ENCODE measurements at places on chromosomes 13 and 19. TPM values are rescaled to one million over a fixed set of nuclear protein-coding genes. Genes with fewer than 3 reads are reported as not detected.

The CNN1 gene
- 0.26 TPM for total RNA-seq

The CNMD gene
- total RNA-seq, result not detected

The IZUMO4 gene
- total RNA-seq, result 19.7 TPM

DNA sequence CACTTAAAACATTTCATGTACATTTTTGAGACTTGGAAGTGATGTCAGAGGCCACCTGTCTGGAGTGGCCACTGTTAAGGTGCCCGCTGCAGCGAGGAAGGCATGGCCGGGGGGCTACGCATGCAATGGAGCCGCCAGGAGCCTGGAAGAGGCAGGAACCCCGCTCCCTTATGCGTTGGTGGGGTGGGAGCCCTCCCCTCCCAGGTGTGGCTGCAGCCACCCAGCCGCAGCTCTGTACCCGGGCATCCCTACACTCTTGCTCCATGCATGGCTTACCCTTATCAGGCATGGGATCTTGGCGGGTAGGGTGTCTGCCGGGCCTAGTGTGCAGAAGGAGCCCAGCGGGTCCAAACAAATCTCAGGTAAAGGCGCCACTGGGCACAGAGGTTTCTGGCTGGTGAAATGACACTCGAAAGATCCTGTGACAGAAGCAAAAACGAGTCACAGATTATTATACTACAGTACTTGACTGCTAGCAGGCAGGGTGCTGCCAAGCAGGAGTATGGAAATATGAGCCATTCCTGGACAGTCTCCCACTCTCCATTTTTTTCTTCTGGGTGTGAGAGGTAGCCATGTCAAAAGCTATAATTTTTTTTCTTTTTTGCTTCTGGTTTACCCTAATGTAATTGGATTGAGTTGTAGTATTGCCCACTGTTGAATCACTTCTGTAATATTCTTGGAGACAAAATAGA lies 1606.3 kb upstream of the MIR17HG start:
- DNase-seq, result no peak

DNA sequence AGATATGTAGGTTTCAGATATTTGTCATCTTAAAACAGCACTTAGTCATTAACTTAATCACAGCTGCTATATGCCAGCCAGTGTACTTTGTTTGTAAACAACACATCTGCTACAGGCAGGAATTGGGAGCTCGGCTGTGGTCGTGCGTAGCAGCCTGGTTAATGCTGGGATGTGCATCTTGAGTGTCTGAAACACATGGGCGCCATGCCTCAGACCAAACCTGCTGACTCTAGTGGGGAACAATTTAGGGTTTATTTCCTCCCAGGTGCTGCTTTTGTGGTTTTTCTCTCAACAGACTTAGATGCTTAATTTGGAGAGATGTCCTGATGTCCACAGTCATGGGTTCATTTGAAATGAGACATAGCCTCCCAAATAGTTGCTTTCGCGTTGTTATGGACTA lies 238.5 kb upstream of the TMTC4 start:
- DNase-seq, result no peak

DNA sequence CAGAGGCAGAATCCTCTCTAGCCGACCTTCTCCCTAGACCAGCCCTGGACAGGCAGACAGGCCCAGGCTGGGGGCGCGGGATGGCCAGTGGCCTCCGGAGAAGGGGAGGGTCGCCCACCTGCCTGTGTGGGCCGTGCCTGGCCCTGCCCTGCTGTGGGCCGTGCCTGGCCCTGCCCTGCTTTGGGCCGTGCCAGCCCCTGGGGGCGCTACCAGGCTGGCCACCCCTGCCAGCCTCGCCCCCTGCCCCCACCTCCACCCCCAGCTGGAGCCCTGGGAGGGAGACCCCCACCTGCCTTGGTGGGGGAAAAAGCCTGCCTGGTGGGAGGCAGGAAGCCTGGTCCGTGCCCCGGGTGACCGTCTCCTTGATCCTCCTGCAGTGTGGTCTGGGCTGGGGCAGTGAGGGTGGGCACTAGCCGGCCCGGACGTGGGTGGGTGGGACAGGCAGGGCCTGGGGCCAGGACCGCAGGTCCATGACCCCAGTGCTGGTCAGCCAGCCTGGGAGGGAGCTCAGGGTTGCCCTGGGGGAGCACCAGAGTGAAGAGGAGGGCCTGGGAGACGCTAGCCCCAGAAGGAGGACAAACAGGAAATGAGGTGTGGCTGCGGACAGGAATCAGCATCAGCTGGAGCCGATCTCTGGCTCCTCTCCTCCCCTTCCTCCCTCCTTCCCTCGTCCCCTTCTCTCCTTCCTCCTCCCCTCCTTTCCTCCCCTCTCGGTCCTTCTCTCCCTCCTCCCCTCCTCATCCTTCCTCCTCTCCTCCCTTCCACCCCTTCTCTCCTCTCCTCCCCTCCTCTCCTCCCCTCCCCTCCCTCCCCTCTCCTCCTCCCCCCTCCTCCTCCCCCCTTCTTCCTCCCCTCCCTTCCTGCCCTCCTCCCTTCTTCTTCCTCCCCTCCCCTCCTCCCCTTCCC lies 5.1 kb upstream of the MKNK2 start:
- no peak for DNase-seq

GRCh38 chr19:51339313-51339686 lies 2.6 kb downstream of the VSIG10L start:
- DNase-seq, result no peak

DNA sequence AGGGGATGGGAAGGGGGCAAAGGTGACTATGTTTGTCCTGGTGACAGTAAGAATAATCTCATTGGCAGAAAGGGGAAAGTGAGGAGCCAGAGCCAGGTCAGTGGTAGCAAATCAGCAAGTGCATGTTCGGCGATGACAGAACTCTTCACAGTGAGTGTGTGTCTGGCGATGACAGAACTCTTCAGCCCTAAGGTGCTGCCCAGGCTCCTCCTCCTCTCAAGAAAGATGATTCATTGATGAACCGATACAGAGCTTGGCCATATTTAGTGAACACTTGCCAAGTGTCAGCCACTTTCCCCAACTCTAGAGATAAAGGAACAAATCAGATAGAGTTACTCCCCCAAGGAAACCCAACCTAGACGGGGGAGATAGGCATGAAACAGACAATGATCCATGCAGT lies 199.3 kb upstream of the UBL3 start:
- no peak for DNase-seq

- no peak for DNase-seq
These were observed 265.6 kb downstream of the DCLK1 start for GRCh38 chr13:35865341-35866240.

DNA sequence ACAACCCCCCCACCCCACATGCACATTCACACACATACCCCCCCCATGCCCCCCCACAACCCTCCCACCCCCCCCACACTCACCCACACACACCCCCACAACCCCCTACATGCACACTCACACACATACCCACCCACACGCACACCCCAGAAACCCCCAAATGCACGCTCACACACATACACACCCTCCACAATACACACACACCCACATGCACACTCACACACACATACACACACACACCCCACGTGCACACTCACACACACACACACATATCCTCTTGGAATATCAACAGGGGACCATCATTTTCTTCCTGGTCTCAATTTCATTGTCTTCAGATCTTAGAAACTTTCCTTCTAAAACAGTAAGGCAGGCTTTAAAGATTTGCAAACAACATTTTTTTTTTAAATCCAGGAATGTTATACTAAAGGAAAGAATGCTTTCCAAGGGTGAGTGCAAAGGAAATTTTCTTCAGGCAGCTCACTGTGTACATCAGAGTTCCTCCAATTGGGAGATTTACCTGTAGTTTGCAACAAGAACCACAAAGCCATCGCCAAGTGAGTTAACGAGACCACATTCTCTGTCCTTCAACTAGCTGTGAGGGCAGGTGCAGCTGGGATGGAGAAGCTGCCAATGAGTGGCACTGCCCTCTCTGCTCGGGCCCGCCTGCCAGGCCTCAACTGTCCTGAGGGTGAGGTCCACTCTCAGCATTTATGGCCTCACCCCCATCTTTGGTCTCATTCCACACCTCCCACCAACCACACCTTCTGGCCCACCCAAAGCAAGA lies 53.0 kb downstream of the MRPL57 start:
- no peak for DNase-seq

DNA sequence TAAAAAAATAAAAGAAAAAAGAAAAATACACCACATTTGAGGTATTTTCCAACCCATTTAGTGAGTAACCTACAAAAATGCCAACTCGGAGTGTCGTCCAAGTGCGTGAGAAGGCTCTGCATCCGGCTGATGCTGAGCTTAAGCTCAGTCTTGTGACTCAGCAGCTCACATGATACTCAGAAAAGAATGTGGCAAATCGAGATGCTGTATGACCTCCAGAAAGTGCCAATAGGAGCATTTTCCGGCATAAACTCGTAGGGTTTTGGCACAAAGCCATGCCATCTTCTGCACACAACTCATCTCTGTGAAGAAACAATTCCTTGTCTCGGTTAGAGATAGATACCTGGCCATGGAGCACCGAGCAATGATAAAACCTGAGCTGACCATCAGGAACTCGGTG lies 58.5 kb downstream of the TRPM4 start:
- no peak for DNase-seq

GRCh38 chr19:8357007-8357521 lies 6.9 kb upstream of the ANGPTL4 start:
- DNase-seq, result no peak

DNA sequence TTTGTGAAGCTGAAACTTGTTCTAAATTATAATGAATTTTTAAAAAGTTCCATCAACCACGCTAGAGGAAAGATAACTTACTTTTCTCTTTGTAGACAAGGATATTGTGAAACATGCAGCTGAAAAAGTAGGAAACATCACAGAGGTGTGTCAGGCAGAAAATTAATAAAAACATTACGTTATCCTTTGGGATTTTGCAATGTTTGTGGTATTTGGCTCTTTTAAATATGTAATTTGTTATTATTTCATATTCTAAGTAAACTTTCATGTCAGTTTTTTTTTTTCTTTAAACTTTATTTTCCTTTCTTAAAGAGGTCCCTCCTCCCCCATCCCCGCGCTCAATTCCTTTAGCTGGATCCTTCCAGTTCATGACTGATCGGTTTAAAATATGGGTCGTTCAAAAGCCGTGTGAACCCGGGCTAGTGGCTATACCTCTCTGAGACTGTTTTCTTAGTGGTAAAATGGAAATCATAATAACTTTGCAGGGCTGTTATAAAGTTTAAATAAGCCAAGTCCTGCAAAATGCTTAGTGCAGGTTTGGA lies 740 bp upstream of the CCDC61 start:
- DNase-seq, result no peak

DNA sequence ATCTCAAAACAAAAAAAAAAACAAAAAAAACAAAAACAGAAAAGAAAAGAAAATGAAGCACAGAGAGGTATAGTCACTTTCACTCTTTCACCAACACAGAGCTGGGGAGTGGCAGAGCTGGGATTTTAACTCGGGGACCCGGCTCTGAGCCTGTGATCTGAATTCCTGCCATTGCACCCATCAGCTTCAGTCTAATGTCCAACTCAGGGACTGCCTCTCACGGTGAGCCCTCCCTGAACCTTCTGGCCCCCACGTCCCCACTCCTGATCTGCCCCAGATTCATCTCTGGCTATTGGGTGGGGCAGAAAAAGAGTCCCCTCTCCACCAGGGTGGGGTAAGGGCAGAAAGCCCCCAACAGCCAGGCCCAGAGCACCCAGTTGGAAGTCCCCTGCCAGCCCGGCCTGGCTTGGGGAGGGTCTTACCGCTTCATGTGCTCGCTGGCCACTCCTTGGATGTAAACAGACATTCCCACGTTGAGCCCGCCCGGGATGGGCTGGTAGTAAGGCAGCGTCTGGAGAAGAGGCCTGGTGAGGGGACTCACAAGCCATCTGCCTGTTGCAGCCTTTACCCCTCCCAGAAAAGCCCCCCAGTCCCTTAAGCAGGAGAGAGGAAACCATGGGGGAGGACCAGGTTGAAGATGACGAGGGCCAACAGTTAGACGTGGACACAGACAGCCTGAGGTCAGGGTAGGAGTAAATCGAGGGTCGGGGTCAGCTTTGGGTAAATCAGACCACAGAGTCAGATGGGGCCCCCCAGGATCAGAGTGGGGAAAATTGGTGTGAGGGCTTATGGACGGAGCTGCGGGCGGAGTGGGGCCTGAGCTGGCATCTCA lies 520 bp downstream of the LGALS4 start:
- no peak for DNase-seq
